HuH-7.5 (cell line): ENCODE measurements at places on chromosomes 2 and 18.
A peak's percentile ranks its signal among the peaks of the same experiment; 100 is the strongest.

DNA sequence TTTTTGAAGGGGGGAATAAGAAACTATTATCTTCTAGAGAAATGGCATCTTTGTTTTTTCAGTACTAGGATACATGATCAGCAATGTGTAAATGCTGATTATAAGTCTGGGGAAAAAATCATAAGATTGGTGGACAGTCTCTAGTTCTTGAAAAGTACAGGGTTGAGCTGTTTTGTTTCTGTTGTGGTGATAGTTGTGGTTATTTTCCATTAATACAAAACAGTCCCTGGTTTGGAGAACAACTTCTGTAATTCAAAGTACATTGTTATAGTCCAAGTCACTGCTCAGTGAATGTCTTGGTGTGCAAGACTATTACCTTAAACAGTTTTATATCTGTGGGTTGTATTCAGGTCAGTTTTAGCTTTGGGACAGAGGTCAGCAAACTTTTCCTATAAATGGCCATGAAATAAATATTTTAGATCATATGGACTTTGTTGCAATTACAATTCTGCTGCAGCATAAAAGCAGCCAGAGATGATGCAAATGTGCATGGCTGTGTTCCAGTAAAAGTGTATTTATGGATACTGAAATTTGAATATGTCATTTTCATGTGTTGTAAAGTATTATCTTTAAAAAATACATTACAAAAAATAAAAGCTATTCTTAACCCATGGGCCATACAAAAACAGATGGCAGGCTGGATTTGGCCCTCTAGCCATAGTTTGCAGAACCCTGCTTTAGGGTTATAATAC, 111.0 kb downstream of the CERS6 start:
- no peak for DNase-seq

- no peak for DNase-seq
These were observed 101.3 kb downstream of the NCK2 start for GRCh38 chr2:105845976-105846375.

DNA sequence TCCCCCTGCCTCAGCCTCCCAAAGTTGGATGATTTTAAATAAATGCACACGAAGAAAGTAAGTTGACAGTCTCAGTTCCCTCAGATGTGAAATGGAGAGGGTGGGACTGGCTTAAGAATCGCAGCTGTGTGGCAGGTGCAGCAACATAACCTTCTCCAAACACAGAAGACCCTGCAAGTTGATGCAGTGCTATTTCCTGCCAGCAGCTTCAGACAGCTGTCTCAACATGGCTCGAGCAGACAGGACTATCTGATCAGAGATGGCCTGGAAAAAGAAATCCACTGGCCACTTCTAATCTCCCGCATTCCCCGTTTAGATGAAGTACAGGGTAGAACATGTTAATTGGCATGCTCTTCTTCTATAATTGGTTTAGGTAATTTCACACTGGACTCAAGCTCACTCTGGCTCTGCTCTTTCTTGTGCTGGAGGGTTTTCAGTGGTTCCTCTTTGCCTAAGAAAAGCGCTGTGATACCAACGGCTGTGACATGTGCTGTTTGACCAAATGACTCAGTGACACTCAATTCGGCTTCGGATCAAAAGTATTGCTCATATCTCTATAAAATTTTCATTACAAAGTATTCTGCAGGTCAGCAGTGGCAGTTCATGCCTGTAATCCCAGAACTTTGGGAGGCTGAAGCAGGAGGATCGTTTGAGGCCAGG, 40.2 kb downstream of the MYOM1 start:
- no peak for DNase-seq

GRCh38 chr2:190714958-190715357, 66.1 kb downstream of the NAB1 start:
- DNase-seq, result no peak

- DNase-seq, result no peak
These were observed 128.3 kb upstream of the SPATS2L start for GRCh38 chr2:200177971-200178911.

GRCh38 chr2:206520450-206520849, 77.1 kb downstream of the ADAM23 start:
- no peak for DNase-seq

DNA sequence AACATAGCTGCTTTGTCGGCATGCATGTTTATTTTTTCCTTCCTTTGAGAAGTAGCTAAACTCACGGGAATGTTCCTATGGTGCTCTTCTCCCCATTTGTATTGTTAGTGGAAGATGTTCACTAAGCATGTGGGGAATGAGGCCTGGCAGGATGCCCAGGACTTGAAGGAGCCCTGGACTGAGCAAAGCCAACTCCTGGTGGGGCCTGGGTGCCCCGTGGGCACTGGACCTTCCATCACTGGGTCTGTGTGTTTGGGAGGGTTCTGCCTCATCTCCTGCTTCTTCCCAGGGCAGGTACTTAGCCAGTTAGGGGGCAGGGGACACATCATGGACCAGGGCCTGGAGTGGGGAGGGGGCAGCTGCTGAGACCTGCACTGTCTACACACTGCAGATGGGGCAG, 49.3 kb downstream of the ACAA2 start:
- DNase-seq, result no peak

DNA sequence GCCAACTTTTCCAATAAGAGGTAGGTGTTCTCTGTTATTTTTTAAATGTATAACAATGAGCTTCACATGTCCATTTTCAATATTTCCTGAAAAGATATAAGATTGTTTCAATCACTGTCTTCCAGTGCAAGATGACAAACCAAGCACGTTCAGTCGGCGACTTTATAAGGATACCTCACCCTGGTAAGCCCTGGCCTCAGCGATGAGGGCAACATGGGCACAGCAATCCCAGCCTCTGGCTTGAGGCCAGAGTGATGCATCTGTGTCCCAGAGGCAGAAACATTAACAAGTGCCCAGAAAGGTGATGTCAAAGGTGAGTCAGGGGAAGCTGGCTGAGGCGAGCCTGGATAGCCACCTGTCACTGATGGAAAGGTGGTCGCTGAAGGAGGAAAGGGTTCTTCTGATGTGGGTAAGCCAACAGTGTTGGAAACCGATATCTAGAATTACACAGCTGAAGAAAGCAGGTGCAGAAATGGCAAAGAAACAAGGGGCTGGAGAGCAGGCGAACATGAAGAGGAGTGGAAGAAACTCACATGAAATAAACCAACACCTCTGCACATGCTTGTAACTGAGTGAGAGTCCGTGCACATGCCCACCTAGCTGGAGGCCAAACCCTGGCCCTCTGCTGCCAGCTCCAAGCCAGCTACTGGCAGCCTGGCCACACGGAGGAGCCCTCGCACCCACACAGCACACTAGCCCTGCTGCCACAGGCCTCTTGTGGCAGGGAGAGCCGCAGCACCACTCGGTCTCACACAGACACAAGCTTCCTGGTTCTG, 65.5 kb downstream of the FBXO15 start:
- peak; percentile 25 for DNase-seq

GRCh38 chr2:111972955-111973565, 74.7 kb downstream of the MERTK start:
- DNase-seq, result no peak

DNA sequence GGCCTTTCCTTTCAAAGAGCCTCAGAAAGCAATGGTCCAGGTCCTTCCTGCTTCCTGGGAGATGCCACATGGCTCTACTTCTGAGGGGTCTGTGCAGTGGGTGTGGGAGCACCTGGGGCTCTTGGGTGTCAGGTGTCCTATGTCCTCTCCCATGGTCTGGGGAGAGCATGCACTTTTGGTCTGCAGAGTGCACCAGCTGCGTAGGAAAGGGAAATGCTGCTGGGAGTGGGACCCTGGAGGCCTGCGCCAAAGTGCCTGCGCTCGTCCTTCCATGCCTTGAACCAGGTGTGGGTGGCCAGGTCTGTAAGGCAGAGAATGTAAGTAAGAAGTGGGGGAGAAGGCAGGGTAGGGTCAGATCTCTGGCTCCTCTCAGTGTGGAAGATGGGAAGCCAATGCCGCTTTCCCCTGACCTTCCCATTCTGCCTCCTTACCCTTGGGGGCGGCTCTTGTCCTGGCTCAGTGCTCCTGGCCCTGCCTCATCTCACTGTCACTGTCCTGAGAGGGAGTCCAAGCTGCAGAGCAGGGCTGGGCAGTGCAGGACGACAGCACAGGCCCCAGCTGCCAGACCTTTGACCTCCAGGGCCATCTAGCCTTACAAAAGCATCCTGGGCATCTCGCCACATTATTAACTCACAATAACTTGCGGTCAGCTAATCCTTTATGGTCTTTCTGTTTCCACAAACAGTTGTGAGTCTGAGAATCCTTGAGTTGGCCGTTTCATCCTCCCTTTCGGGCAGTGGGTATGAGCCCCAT, 6.6 kb upstream of the PROM2 start:
- no peak for DNase-seq

GRCh38 chr2:152093464-152093863, 5.4 kb downstream of the CACNB4 start:
- DNase-seq, result no peak

DNA sequence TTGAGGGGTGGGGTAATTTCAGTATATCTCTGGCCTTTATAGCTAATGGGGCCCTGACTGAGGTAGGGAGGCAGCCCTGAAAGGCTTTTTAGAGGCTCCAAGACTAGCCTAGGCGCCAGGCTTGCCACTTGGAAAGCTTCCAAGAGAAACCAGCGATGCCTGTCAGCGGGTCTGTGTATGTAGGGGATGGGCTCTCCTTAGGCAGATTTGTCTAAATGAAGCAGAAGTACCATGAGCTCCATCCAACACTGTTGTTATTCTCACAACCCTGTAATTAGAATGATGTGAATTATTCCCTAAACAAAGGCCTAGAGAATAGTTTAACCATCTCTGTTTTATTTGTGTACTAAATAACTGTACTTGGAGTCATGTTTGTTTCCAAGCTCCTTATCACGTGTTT, 138.1 kb downstream of the B3GNT2 start:
- no peak for DNase-seq

DNA sequence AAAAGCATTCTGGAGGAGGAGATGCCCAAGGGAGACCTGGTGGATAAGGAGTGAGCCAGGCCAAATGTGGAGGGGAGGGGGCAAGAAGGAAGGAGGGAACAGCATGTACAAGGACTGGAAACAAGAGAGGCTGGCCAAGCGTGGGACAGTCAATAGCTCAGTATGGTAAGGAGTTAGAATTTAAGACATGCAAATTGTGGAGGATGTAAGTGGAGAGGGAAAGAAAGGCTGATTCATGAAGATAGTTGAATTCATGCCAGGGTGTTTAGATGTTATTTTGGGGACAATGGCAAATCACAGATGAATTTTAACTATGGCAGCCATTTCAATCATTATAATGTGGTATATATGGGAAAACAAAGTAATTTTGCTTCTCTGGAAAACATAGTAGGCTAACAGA, 462.3 kb downstream of the MEIS1 start:
- no peak for DNase-seq

DNA sequence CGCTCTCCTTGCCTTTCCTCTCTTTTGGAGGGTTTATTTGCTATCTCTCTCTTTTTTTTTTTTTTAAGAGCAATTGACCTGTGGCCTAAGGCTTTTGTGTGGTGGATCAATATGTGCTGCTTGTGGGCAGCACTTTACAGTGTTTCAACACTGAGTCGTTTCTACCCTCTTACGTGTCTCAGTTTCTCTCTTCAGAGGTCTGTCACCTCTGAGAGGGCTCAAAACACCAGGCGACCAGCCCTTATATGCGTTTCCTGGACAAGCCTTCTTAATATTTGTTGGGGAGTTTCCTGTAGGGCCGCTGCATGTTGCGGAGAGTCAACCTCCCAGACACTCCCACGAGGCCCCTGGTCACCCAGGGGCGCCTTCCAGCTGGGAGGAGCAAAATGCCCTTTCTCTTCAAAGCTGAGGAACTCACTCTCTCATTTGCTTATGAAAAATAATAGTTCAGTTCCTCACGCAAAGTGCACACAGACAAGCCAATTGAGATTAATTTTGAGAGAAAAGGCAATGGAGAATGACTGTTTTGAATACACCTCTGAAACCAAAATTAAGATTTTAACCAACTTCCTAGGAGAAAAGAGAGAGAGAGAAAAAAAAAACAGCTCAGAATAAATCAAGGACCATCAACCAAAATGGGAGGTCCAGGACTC, 96.3 kb upstream of the B3GNT2 start:
- DNase-seq, result no peak

- no peak for DNase-seq
These were observed 2.6 kb upstream of the RNF149 start for GRCh38 chr2:101310834-101311695.

GRCh38 chr18:69217196-69218000, 183.3 kb upstream of the DOK6 start:
- DNase-seq, result no peak

- peak; percentile 76 for DNase-seq
These were observed 38.6 kb upstream of the NOTO start for GRCh38 chr2:73163483-73164367.

DNA sequence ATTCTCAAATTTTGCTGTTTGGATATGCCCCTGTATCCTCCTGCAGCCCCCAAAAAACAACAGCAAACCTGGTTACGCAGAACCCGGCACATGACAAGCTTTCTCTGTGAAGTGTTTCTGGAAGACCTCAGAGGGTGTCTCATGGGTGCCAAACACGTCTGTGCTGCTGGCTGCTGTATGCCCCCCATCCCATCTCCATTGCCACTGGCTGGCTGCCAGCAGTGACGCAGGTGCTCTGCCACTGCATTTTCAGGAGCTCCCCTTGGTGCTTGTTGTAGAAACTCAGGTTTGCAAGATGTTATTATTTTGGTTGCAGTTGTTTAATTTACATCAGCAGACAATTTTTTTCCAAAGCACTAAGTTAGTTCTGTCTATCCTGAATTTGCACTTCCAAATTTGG, 166.4 kb upstream of the FANCL start:
- DNase-seq, result no peak

DNA sequence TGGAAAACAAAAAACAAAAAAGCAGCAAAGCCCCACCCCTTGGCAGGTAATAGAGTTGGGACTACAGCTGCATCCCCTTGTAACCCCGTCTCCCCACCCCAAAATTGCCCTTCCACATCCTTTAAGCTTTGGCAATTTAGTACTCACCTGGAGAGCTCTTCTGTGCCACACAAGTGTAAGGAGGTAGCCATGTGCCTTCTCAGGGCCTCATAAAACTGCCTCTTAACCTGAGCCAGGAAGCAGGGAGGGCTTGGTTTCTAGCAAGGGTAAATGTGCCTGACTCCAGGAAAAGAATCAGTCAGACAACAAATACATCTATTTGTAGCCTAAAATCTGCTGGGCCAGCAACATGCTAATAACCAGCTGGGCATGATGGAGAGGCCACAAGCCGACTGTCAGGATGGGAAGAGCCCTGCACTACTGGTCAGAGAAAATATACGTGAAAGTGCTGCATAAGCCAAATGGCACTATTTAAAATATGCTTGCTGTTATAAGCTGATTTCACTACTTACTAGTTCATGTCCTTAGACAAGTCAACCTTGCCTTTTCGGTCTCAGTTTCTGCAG, 46.3 kb downstream of the NOP58 start:
- no peak for DNase-seq

GRCh38 chr2:184416146-184416913, 182.0 kb upstream of the ZNF804A start:
- no peak for DNase-seq

DNA sequence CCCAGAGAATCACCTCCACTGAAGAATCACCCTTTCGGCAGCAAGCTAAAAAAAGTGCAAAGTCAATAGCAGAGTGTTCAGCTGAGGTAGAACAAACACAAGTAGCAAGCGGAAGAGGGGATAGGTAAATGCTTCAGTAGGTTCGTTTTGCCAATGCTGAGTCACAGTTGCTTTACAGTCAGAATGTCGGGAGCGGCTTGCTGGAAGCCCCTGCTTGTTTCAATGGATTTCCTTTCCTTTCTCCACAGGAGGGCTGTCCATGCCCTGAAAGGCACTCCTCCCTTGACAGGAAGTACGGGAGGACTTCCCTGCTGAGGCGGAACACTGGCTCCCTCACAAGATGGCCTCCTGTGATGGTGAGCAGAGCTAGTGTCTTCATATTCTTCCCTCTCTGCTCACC, 146.2 kb upstream of the LYPD1 start:
- no peak for DNase-seq
